Effector CD8-positive, alpha-beta T cell (primary cell): ENCODE measurements at places on chromosomes 13 and 19.

GRCh38 chr19:6551607-6552450 lies 21.0 kb downstream of the TNFSF9 start:
- peak; percentile 38 for DNase-seq

- no peak for DNase-seq
Measured at GRCh38 chr19:49894879-49895565, 1.7 kb downstream of the IL4I1 start.

DNA sequence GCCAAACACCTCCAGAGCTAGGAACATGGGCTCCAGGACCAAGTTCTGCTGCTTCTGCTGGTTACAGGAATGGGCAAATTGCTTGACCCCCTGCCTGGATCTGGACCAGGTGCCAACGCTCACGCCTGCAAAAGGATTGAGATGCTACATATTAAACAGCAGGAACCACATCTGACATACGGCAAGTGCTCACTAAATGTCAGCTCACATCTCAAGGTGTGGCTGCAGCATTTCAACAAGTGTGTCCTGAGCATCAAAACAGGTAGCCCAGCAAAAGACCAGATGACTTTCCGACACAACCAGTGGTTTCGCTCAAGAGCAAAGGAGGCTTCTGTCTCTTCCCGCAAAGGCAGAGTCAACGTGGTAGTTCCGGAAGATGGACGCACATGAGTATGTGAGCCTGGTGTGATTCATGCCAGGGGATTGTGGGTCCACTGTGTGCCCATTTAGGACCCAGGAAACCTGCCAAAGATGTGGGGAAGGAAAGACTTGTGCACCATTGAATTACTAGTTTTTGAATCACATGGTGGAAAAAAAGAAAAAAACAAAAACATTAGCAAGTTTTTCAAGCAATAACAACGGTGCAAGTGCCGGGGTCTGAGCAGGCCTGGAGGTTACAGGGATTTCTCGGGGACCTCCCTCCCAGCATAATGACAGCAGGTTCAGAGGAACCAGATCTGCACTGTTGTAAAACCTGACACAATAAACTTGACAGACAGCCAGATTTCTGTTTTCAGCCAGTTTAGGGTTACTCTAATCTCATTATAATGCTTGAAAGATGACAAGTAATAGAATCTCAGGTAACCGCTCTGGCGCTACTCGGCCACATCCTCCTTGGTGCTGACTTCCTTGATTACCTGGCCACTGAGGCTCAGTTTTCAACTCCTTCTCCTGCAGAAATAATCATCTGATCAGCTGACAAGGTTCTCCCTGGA lies 77.9 kb downstream of the SOX1 start:
- no peak for DNase-seq

- DNase-seq, result no peak
Measured at GRCh38 chr13:73198991-73199411, 140.2 kb downstream of the KLF5 start.

DNA sequence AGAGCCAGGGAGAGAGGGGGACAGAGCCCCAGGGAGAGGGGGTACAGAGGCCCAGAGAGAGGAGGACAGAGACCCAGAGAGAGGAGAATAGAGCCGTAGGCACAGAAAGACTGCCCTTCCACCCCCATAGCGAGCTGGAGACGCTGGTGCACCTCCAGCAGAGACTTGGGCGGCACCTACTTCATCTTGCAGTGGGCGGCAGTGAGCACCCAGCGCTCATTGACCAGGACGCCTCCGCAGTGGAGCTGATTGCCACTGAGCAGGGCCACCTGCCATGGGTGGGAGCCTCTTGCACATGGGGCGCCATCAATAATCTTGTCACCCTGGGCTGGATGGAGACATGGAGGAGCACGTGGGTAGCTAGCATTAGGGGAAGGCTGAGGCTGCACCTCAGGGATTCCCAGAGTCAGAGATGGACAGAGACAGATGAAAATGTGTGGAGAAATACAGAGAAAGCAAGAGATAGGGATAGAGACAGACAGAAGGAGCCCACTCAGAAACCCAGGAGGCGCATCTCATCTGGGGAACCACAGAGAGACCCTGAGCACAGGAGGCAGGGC lies 2.0 kb downstream of the KLK7 start:
- DNase-seq, result no peak

- DNase-seq, result no peak
Measured at GRCh38 chr19:275000-275399, 16.2 kb downstream of the PLPP2 start.

- DNase-seq, result no peak
Measured at GRCh38 chr13:67008075-67008668, 222.0 kb downstream of the PCDH9 start.

- no peak for DNase-seq
Measured at GRCh38 chr13:99486996-99487395, 14.3 kb upstream of the TM9SF2 start.
